ENCODE measurements at places on chromosomes 3 and 15. TPM values are rescaled to one million over a fixed set of nuclear protein-coding genes. Genes with fewer than 3 reads are reported as not detected.

Gene TMCO5A
- not detected for total RNA-seq

- DNase-seq = no peak
These were observed 55.0 kb upstream of the SI start for GRCh38 chr3:165133188-165133899.

DNA sequence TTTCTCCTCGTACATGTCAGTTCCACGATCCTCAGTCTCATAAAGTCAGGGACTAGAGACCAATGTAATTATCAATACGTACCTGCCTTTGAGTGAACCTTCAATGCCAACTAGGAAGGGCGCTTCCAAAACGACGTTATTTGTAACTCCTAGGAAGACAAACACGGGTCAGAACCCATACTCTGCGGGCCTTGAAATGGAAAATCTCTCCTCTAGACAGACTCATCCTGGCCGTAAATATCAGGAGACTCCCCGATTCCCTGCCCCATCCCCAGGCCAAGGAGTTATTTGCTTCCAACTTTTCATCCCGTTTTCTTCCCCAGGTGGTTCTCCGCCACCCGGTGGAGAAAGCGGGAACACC lies 578 bp downstream of the OIP5 start:
- DNase-seq = no peak

GRCh38 chr15:73781038-73781925 lies 28.1 kb upstream of the INSYN1 start:
- DNase-seq = peak; percentile 36

Gene PLIN1
- total RNA-seq = 0.20 TPM

DNA sequence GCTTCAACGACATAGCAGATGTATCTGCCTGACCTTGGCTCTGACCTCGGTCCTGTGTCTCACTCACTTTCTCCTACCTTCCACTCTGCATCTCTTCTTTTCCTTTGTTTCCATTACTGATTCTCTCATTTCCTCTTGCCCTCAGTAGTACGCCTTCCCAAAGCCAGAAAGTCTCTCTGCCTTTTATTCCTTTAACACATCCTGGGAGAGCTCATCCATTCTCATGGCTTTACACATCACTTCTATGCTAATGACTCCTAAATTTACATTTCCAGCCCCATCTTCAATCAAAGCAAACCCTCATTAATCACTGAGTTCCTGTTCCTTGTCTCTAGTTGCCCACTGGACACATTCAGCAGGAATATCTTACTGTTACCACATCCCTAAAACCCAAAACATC lies 938.6 kb downstream of the NTRK3 start:
- no peak for DNase-seq

Gene RLBP1
- not detected for total RNA-seq

Measured in RPMI7951 (cell line).